ENCODE measurements at places on chromosomes 2 and 18.

DNA sequence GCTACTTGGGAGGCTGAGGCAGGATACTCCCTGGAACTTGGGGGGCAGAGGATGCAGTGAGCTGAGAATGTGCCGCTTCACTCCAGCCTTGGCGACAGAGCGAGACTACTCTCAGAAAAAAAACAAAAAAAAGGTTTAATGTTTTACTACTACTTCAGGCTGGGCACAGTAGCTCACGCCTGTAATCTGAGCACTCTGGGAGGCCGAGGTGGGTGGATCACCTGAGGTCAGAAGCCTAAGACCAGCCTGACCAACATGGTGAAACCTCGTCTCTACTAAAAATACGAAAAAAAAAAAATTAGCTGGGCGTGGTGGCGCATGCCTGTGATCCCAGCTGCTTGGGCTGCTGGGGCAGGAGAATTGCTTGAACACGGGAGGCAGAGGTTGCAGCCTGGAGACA, 75.7 kb upstream of the ATIC start:
- DNase-seq = no peak

GRCh38 chr18:42228581-42228980, 273.5 kb downstream of the PIK3C3 start:
- DNase-seq = no peak

DNA sequence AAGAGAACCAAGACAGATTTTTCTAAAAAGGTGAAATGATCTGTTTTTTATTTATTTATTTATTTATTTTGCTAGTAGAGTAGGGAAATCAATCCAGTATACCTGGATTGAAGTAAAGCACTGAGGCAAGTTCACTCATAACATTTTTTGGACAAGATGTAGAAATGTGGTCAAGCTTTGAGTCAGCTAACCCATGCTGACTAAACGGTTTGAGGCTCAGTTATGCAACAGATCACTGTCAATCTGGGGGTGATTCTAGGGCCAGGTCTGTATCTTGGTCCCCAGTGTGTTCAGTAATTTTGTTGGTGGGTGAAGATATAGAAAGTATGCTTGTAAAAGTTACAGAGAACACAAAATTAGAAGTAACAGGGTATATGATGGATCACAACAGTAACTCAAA, 60.2 kb downstream of the RMDN2 start:
- DNase-seq = no peak

DNA sequence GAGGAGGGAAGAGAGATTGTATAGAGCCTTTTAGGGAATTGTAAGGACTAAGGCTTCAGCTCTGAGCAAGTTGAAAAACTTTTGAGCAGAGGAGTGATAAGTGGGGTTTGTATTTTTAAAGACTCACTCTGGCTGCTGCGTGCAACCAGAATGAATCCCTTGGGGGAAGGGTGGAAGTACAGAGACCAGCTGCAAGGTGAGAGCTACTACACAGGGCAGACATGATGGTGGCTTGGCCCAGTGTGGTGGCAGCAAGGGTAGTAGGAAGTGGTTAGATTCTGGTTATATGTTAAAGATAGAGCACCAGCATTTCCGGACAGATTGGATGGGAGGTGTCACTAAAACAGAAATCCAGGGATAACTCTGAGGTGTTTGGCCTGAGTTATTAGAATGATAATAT, 10.1 kb upstream of the SESTD1 start:
- DNase-seq = no peak

DNA sequence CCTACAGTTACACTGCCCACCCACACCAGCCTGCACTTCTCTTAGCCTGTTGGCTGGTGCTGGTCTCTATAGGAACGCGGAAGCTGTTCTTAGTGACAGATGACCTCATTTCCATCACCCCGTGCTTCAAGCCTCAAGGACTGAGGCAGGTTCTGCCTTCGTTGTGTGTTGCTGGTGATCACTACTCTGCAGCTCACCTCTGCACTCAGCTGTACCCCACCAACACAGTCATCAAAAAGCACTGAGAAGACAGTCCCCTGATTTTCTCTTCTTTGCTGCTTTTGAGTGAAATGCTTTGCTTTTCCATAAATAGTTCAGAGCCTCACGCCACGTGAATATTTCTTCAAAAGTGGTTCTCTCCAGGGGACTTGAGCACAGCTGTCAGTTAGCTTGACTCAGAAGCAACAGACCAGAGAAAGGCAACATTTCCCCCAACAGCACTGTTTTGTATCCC, 225.7 kb upstream of the CCDC150 start:
- no peak for DNase-seq

- no peak for DNase-seq
These were observed 389.6 kb upstream of the CELF4 start for GRCh38 chr18:37955201-37955600.

- no peak for DNase-seq
These were observed 33.3 kb downstream of the IL1R2 start for GRCh38 chr2:102025016-102025501.

- no peak for DNase-seq
These were observed 67.6 kb downstream of the FEZ2 start for GRCh38 chr2:36530178-36530982.

GRCh38 chr2:155145758-155146229, 447.3 kb downstream of the KCNJ3 start:
- no peak for DNase-seq
